ENCODE measurements at places on chromosomes 4 and X.
A peak's percentile ranks its signal among the peaks of the same experiment; 100 is the strongest.

DNA sequence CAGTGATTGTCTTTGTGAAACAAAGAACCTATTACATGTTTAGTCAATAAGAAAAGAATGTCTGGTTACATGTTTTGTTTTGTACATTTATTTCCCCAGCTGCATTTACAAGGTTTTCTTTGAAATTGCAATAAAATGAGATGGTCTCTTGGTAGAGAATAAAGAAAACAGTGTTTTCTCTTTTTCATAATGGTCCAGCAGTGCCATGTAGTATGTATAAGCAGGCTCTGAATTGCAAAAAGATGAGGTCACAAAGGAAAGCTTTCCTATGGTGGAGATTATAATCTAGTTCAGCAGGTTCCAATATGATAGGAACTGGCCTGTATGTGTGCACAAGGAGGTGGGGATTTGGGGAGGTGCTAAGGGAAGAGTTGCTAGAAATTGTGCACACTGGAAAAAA is 1417.3 kb downstream of the STIM2 start:
- DNase-seq, result no peak

- DNase-seq, result peak; percentile 24
Observed at GRCh38 chr4:53490965-53491622, 100.2 kb downstream of the LNX1 start.

GRCh38 chrX:129065895-129066294 is 457.4 kb downstream of the SMARCA1 start:
- DNase-seq, result no peak

- peak; percentile 20 for DNase-seq
Observed at GRCh38 chr4:100189820-100190642, at the start of gene DDIT4L. Gene DDIT4L, minus strand, starts transcription at chr4:100190468. Its CDS starts 485 bp downstream, at chr4:100189983.

DNA sequence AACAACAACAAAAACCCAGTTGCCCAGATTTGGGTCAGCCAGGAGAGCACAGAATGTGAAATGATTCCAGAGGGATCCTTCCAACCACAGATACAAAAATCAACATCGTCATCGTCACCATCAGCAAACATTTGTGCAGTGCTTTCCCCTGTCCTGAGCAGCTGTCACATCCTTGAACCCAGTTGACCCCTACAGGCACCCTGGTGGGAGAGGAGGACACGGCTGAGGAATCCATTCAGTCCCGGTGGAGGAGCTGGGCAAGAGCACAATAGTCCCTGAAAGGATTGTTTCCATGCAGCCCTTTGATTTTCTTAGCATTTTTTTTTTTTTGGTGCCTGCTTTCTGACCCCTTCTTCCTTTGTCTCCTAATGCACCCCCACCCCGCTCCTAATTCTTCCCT is 37.1 kb upstream of the STX18 start:
- DNase-seq, result no peak

DNA sequence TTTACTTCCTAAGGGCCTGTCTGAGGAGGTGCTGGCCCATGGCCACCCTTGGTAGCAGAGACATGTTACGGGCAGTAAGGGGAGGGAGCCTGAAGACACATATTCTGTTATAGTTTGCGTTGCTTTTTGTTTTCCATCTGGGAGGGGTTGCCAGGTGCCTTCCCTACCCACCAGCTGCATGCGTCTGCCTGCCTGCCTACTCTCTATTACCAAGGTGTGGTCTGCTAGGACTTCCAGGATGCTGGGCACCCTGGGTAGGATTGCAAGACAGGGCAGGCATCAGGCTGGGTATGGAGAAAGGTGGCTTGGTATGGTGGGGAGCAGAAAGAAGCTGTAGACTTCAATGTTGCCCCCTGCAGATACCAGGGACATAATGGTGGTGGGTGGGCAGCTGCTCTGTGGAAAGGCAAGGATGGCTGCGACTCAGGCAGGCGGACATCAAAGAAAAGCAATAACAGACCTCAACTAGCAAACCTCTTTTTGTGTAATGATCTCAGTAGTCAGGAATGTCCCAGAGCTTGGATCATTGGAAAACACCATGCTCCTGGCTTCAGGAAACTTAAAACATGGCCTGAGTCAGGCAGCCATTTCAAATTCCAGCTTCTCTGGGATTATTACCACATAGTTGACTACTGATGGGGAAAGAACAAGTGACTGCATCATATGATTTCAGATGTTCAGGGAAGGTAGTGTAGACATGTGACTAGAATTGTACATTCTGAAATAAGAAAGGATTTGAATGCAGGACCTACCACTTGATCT is 67.8 kb downstream of the HOPX start:
- no peak for DNase-seq

DNA sequence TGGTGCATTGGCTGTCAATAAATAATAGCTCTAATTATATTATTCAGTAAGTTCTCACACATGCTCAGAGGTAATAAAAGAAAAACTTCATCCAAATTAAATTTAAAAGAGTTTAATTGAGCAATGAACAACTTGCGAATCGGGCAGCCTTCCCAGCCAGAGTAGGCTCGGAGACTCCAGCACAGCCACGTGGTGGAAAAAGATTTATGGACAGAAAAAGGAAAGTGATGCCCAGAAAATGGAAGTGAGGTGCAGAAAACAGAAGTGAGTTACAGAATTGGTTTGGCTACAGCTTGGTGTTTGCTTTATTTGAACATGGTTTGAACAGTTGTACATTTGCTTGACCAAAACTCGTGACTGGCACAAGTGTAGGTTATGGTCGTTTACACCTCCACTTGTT is 13.6 kb upstream of the BOD1L1 start:
- DNase-seq, result no peak

DNA sequence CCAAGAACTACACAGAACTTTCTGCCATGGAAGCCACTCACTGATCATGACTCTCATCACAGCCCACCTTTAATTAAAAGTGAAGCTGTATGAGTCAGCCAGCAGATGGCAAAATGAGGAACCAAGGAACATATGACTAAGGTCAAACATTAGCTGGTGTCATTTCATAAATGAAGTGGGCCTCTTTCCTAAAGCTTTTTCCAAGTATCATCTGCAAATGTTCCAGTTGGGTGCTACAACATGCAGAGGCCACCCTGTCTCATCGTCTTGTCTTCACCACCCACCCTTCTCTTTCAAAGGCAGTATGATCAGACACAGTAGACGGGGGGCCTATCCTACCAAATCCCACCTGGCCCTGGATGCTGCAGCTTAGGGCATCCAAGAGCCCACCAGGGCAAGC is 9.2 kb upstream of the EOLA1 start:
- DNase-seq, result peak; percentile 31

DNA sequence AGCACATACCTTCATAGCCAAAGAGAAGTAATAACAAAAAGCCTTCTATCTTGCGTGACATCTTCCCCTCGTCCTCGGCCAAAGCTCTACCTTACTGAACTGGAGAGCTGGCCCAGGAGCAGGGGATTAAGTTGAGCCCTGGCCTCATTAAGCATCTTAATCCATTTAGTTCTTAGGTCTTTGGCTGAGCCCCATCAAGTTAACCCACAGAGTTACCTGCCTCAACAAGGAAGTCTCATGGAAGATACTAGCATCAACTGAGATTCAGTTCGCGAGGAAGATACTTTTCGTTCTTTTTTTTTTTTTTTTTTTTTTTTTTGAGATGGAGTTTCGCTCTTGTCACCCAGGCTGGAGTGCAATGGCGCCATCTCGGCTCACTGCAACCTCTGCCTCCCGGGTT is at the start of gene RS1:
Gene RS1 (minus strand): TSS at position 101 of the 400 bp plus-strand sequence. CDS start 40 bp downstream, at position 61.
- DNase-seq, result no peak

DNA sequence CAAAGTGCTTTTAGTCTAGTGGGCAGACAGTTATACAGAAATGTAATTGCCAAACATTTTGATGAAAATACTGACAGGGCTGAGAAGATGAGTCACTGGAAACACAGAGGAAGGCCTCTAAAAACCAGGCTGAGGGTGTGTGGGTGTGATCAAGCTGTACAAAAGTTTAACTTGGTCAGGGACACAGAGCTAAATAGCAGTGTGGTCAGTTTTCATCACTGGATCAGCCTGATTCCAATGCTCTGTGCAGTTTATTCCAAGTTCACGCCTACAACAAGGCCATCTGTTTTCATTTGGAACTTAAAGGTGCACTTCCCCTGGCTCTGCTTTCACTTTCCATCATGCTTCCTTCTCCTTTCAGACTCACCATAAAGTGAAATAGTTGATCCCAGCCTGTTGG is 10.6 kb downstream of the CENPVL3 start:
- no peak for DNase-seq

DNA sequence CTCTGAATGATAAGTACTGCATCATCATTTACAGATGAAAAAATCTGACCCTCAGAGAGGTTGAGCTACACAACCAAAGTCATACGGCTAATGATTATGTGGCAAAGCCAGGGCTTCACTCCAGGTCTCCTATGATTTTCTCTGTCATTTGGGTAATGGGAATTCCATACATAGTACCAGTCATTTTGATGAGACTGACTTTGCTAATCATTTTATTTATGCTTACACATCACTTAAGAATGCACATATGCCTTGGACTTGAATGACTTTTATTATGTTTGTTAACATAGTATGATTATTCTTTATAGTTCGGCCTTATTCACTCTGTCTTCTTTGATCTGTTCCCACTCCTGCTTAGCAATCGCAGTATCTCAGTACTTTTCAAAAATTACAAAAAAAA is 255.1 kb upstream of the GPRIN3 start:
- DNase-seq, result no peak

GRCh38 chr4:29051381-29051965 is 1668.7 kb upstream of the PCDH7 start:
- DNase-seq, result no peak

DNA sequence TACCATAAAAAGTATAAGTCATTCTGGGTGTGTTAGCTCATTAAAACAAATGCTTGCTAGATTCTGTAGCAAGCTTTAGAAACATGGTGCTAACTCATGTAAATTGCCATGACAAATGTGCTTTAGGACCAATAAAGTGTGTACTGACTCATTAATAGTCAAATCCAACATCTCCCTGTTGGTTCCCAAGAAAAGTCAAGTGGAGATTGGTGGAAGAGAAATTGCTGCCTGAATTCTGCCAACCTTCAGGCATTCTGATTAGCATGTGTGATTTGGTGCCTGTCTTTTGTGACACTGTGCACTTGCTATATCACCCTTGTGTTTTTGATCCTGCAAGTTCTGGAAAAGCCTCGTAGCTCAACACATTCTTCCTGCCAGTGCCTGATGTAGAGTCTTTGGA is 503.8 kb upstream of the BOD1L1 start:
- DNase-seq, result no peak

DNA sequence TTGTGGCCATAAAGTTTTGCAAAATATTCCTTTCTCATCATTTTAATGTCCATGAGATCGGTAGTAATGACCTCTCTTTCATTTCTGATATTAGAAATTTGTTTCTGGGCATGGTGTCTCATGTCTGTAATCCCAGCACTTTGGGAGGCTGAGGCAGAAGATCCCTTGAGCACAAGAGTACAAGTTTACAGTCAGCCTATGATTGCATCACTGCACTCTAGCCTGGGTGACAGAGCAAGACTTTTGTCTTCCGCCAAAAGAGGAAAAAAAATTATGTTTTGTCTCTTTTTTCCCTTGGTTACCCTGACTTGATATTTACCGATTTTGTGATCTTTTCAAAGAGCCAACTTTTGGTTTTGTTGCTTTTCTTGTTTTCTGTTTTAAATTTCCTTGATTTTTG is 10.8 kb upstream of the NKAP start:
- no peak for DNase-seq

DNA sequence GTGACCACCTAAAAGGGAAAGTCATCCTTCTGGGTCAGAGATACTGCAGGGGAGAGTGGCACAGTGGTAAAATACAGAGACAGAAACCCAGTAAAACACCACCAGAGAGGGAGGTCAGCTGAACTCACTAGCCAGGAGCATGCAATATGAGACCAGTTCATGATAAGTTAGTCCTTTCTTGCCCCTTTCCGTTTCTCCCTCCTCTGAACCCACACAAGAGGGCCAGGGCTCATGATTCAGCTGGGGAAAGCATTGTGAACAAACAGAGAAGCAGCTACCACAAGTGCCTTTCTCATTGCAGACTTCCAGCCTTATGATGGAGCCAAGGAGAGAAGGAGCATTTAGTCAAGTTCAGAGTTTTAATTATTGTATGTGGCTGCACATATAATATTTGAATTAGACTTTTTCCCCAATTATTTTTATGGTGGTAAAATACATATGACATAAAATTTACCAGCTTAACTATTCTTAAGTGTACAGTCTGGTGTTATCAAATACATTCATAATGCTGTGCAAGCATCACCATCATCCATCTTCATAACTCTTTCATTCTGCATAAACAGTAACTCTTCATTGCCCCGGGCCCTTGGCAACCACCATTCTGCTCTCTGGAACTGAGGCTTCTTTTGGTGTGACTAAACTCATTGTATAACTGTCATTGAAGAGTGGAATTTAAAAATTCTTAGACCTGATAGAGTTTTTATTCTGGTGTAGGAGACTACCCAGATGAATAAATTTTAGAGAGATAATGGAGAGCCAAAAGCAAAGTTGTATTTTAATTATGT is 114.6 kb downstream of the DDIT4L start:
- DNase-seq, result no peak

DNA sequence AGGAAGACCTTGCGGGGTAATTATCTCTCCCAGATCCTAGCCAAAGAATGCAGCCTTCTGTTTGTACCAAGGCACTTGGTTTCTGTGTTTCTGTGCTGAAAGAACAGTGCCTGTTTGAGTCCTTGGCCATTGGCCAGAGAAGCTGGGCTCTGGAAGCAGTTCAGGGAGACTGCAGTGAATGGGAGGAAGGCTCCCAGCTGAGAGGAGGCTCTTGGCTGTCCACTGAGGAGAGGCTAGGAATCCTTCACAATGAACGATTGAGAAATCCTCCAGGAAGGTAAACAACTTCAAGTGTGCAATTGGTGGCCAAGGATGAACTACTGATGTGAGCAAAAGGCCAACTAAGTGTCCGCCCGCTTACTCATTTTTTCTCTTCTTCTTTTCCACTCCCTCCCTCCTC is 61.3 kb downstream of the HS3ST1 start:
- DNase-seq, result no peak

DNA sequence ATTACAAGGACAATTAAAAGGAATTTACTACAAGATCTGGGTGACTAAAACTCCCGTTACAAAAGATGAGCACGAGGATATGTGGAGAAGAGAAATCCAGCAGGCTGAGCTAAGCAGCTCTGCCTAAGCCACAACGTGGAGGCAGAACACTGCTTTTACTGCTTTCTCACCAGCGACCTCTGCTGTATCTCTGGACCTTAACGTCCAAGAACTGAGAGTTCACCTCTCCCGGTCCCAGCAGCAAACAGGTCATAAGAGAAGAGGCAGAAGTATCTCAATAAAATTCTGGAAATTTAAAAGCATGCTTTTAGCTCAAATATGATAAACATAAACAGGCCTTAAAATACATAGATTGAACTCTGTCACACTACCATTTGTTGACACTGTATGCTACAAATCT is 81.0 kb downstream of the ADGRA3 start:
- DNase-seq, result no peak

Data from GM10248 (cell line).